T47D (cell line): ENCODE measurements at places on chromosomes 13 and 19.

DNA sequence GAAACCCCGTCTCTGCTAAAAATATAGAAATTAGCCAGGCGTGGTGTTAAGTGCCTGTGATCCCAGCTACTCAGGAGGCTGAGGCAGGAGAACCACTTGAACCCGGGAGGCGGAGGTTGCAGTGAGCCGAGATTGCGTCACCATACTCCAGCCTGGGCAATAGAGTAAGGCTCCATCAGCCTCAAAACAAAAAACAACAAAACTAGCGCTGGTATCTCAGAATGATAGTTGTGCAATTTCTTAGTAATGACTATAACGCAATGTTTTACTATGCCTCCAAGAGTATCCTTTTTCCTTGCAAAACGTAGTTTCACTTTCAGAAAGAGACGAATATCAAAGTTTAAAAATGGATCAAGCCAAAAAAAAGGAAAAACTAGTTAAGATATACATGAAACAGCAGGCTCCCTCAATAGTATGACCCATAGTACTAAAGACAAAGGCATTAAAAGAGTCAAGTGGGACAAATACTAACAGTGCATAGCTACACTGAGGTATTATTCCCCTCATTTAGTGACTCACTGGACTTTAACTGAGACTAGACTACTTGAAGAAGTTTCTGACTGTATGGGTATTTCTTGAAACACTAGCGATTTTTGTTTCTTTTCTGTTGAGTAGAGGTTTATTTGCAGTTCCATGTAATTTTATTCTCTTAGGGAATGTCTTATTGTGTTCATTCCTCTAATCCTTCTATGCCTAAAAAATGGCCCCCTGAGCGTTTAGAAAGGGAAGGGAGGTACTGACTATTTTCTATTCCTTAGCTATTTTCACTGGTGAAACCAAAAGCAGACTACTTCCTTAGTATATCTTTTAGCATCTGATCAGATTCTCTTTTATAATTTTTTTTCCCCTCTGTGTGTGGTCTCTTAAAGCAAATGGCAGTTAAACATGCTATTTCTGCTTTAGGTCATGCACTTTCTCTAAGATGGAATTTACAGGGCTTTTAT, 10.4 kb upstream of the ITM2B start:
- no peak for DNase-seq

- DNase-seq, result no peak
Measured at GRCh38 chr13:68066879-68067513, 836.9 kb upstream of the PCDH9 start.

GRCh38 chr13:43831088-43831487, 44.3 kb upstream of the ENOX1 start:
- DNase-seq, result no peak

DNA sequence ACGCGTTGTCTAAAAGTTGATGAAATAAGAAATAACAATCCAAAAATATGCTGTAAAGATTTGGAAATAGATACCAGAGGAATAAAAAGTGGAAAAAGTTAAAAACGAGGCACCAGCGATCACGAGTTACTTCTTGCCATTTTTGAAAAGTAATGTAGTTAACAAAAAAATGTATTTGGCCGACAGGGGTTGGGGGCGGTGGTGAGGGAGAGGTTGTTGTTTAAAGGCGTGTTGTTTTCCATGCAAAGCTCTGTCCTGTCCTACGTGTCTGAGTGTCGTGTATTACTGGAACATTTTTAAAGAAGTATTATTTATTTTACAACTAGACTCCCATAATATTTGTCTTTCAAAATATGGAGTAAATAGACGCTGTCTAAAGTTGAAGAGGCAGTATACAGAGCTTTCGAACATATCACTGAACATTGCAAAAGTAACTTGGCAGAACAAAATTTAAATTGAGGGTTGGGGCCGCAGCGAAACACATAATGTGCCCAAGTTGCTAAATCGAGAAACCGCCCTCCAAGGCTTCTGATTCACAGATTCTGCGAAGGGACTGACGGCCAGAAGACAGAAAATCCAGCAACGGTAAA, 823 bp downstream of the FBXO17 start:
- DNase-seq, result no peak

DNA sequence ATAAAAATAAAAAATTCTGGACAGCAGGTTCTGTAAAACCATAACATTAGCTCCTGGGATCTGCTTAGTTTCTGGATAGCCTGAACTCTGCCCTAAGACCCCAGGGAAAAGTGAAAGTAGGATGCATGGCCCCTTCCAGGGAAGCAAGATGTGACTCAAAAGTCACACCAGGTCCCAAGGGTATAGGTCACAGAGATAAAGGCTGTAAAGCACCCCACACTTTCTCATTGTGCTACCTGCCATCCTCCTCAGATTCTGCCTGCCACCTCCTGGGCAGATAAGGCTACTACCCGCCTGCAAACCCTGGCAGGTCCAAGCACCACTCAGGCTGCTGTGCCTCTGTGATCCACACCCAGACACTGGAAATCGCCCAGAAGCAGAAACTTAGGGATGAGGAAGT, 20.6 kb downstream of the FFAR2 start:
- peak; percentile 58 for DNase-seq

DNA sequence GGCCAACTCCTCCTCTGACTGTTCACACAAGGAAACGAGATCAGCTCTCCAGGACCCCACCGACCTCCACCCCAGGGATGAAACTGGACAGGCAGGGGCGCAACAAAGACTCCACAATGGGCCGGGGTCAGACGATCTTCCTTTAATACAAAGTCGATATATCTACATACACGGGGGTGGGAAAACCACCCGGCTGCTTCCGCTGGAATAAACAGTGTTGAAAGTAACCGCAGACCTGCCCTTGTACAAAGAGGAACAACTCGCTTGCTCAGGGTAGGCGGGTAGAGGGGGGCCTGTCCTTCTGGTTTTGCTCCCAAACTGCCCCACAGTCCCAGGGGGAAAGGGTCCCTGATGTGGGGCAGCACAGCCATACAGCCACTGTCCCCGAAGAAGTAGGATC, 135.2 kb downstream of the PTPRS start:
- DNase-seq, result no peak
